ENCODE measurements at places on chromosomes 2 and 18.

GRCh38 chr2:174846218-174846617 is 81.9 kb upstream of the CHRNA1 start:
- no peak for DNase-seq

GRCh38 chr2:142870526-142870925 is 6.9 kb upstream of the KYNU start:
- DNase-seq, result no peak

DNA sequence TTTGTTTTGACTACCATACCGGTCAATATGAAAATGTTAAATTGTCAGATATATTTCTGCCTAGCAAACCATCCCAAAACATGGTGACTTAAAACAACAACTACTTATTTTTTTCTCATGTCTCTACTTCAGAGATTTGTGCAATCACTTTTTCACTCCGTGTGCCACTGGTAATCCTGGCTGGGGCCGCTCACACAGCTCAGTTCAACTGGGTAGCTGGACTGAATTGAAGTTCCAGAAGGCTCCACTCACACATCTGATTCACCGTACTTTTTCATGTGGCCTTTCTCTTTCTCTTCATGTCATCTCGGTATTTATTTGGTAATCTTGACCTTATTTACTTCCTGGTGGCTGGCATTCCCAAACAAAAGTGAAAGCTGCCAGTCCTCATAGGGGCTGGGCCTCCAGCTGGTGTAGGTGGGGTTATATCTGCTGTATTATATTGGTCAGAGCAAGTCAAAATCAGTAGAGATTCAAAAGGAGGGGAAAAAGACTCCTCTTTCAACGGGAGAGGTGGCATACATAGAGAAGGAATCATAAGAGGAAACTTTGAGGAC is 513.9 kb upstream of the NXPH2 start:
- no peak for DNase-seq

DNA sequence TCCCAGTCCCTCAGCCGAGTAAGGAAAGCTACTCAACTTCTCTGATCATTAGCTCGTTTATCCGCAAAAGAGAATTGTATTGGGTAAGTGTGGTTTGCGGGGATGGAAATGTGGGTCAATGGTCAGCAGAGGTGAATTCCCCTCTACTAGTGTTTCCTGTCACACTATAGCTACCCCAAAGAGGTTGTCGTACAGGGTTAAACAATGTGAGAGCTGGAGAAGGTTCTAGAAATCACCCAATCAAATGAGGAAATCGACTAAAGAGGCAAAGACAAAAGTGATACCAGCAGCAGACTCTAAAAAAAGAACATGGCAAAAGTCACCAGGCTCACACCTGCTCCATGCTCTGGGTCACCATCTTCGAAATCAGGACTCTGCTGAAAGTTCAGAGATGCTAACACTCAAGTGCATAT is 144.7 kb upstream of the ITGA4 start:
- peak; percentile 35 for DNase-seq

Data from activated CD4-positive, alpha-beta T cell treated with anti-CD3 and anti-CD28 coated beads, Interleukin-2, amount 10 ng/mL, durations not matched to agents 7 days and 5 days (primary cell).